NCI-H2081 (cell line): ENCODE measurements at places on chromosomes 3 and 15.
A peak's percentile ranks its signal among the peaks of the same experiment; 100 is the strongest.

GRCh38 chr3:10957976-10958749 lies 34.4 kb upstream of the SLC6A1 start:
- DNase-seq: peak; percentile 21

DNA sequence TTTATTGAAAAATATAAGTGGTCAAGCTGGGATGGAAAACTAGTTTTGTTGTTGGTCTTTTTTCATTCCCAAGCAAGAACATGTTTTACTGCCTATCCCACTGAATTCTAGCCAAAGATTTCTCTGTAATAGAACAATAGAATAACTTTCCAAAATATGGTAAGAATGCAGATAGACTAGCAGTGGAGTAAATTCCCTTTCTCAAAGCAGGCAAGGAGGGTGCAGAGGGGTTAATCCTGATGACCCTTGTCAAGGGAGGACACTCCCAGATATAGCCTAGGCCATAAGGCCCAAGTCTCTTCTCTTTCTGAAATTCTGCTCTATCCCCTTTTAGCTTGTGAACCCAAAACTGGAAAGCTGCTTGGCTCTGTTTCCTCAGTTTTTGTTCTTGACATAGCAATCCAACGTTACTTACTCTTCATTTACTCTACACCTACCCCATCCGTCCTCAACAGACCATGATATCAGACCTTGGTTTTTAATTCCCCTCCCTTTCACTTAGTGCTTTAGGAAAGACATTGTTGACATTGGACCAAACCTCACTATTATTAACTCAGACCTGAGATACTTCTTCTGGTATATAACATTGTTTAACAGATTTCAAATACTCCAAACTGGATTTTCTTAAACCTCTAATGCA lies 453.6 kb upstream of the THBS1 start:
- DNase-seq: no peak

DNA sequence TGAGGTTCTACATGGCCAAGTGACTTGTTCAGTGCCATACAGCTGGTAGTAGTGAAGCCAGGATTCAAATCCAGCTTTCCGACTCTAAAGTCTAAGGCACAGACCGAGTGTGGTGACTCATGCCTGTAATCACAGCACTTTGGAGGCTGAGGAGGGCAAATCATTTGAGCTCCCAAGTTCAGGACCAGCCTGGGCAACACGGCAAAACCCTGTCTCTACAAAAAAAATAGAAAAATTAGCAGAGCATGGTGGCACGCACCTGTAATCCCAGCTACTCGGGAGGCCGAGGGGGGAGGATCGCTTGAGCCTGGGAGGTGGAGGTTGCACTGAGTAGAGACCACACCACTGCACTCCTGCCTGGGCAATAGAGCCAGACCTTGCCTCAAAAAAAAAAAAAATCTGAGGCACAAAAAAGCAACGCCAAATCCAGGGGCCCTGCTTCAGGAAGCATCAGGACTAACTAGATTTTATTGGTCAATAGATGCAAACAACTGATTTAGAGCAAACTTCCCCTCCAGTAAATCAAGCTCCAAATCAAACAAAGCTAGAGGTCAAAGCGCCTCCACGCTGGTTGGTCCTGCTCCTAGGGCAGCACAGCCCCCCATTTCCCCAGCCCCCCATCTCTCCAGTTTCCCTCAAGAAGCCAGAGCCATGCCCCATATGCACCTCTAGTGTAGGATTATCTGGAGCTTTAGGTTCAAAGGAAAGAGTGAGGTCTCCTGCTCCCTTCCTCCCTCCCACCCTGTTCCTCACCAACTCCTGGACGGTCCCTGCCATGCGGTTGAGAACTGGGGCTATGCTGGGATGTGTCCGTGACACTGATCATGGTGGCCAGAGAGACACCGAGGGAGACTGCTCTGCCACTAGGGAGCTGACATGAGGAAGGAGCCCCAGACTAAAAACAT lies 2.9 kb upstream of the TNK2 start:
- DNase-seq: no peak

- no peak for DNase-seq
Measured at GRCh38 chr3:56003129-56003528, 465.1 kb downstream of the ERC2 start.

- no peak for DNase-seq
Measured at GRCh38 chr3:127132876-127133275, 60.1 kb upstream of the PRR23E start.

GRCh38 chr15:81524496-81524895 lies 150.5 kb upstream of the TMC3 start:
- no peak for DNase-seq

DNA sequence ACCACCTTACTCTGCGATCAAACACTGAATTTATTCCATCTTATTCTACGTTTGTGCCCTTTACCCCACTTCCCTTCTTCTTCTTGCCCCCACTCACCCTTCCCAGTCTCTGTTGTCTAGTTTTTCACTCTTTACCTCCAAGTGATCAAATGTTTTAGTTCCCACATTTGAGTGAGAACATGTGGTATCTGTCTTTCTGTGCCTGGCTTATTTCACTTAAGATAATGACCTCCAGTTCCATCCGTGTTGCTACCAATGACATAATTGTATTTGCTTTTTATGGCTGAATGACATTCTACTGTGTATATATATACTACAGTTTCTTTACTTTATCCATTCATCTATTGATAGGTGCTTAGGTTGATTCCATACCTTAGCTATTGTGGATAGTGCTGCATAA lies 78.8 kb downstream of the PDCD6IP start:
- peak; percentile 0 for DNase-seq

DNA sequence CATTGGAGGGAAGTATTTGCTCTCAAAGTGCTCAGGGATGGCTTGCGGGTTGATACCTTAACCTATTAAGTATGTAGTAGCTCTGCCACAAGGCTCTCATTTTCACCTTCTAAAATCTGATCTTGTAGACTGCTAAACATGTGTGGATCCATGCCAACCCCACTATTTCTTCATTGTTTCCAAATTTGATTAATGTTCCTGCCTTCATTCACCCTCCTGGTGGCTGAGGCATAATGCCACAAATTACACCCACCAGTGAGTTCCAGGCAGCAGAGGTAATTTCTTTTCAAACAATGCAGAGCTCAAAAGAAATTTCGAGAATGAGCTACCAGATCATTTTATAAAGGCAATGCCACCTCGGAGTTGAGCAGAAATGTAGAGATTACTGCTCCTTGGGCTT lies 71.0 kb downstream of the EDEM1 start:
- DNase-seq: no peak

GRCh38 chr3:193498215-193498614 lies 56.5 kb downstream of the ATP13A4 start:
- DNase-seq: no peak

DNA sequence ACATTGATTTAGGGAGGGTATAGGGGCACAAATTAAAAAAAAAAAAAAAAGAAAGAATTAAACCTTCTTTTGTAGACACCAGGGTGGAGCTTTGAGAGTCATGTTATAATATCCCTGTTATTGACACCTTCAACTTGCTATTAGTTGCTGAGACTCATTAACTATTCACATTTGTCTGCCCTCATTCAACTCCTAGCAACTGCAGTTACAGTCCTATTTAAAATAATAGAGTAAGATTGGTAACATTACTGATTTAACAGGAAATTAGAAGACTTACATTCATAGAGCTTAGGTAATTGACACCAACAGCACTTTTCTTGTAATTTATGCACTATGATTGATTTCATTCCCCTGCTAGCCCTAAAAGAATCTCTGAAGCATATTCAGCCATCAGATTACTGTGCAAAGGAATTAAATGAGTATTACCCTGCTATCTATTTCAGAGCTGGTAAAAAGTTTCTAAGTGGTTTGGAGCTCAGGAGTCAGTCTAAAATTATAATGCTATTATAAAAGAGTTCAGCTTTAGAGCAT lies 148.8 kb upstream of the TBL1XR1 start:
- no peak for DNase-seq

DNA sequence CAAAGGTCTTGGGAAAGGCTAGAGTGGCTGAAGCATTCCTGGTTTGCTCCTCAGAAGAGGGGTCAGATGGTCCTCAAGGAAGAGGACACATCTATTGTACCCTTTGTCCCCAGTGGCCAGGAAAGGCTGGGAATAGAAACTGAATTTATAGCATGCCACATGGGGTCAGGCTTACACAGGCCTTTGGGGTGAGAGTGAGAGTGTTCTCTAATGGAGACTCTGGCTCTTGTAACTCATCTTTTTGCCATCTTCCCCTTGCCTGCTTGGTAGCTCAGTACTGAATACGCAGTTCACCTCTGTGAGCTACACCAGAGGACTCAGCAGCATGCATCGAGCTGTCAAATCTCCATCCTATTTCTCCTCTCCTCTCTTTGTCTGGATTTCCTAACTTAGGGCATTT lies 87.5 kb downstream of the ATP2B2 start:
- DNase-seq: no peak

DNA sequence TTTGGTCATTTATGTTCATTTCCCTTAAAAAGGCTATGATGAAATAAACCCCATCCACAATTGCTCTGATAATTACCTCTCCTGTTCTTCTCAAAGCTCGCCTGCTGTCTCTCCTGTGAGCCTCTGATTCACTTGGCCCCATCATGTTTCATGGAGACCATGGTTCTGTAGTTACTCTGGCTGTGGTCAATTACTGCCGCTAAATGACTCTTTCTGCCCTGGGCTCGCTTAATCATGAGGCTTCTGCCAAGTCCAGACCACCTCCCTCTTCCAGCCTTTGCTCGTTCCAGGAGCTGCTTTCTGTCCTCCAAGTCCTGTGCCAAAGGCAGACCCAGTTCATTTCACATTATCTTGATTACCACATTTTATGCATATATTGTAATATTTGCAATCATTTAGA lies 91.9 kb downstream of the THSD4 start:
- DNase-seq: no peak

GRCh38 chr3:43423142-43423541 lies 136.8 kb downstream of the SNRK start:
- no peak for DNase-seq

DNA sequence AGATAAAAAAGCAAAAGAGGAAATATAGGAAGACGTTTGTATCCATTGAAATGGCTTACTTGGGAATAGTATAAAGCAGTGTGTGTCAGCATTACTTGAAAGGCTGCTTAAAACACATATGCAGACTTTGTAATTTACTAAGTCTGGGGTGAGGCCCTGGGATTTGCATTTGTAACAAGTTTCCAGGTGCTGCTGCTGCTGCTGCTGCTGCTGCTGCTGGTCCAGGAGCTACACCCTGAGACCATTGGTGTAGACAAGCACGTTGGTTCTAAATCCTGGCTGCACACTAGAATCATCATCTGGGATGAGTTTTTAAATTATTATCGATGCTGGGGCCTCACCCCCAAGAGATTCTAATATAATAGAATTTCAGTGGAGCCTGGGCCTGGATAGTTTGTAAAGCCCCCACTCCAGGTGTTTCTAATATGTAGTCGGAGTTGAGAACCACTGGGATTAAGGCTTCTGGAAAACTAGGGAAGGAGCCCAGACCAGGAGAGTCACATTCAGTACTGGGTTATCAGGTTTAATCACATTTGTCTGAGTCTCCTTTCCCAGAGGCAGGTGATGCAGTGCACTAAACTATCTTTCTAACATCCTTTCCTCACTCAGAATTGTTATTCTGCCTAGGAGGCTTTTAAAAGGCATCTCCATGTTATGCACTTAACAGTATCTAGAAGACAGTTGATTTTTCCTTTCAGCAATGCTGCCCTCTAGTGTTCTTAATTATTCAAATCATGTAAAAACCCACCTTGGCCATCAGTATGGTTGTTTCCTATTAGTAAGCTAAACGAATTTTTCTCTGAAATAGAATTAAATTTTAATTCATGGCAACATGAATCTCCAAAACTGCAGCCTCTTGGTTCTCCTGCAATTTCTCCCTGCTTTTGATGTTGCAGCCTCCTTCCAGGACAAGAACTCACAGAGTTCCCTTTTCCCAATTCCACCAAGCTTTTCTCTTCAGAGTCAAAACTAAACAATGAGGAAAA lies 45.4 kb downstream of the SSR3 start:
- DNase-seq: peak; percentile 70
